Activated naive CD4-positive, alpha-beta T cell treated with Interleukin-2 at 50 U/mL for 16 hours (primary cell): ENCODE measurements at places on chromosomes 16 and 17.

- no peak for DNase-seq
These were observed 33.4 kb downstream of the PSME3IP1 start for GRCh38 chr16:57152096-57153093.

DNA sequence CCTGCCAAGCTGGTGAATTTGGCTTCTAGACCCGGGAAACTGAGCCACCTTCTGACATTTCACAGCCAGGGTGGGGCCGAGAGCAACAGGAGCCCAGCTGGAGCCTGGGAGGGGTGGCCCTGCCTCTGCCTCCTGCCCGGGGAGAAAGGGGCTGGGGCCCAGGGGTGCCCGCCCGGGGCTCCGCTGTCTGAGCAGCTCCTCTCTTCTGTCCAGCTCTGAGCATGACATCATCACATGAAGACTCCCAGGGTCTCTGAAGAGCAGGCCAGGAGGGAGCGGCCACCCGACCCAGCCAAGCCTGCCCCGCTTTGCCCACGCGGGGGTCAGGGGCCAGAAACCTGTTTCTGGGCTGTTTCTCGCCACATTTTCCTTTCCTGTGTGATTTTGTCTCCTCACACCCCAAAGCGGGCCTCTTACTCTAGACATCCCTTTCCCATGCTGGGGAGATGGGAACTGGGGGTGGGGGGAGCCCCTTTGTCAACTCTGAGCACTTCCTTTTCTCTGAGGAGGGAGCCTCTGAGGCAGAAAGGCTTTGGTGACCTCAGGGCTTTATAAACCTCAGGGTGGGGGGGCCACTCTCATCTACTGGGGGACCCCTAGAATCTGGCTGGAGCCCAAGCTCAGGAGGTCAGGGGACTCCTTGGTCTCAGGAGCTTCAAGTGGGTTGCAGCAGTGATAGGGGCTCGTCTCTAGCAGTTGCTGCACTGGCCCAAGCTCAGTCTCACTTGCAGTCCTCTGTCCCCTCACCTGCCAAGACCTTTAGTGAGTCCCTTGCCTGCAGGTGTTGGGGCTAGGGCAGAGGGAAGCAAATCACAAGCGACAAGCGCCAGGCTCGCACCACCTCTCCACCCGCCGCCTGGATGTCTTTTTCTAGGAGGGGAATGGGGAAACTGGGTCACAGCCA, 7.6 kb downstream of the UBALD2 start:
- peak; percentile 65 for DNase-seq

GRCh38 chr17:18002171-18002570, 29.5 kb downstream of the DRC3 start:
- no peak for DNase-seq

GRCh38 chr17:73614256-73614655, 30.0 kb downstream of the SDK2 start:
- DNase-seq = no peak

GRCh38 chr17:48873209-48873608, 19.4 kb upstream of the ATP5MC1 start:
- no peak for DNase-seq

DNA sequence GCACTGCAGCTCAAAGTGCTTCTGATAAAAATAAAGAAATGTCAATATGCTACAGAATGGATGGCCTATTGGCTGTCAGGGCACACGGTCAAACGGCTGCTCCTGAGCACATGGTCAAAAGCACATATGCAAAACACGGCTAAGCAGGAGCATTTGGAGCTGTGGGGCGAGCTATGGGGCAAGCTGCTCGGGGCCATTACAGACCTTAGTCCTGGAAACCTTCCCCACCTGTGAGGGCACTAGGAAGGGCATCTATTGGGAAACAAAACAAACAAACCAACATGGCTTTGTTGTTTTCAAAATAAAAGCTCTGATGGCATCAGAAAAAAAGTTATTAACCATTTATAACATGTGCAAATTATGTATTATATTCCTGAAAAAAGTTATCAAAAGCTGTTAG, 83.6 kb downstream of the SLC5A11 start:
- DNase-seq = no peak

- DNase-seq = no peak
These were observed 6.5 kb upstream of the MTMR4 start for GRCh38 chr17:58520843-58521430.

- DNase-seq = no peak
These were observed 6.4 kb upstream of the SLC39A11 start for GRCh38 chr17:73098919-73099318.

- no peak for DNase-seq
These were observed 653.8 kb downstream of the CDH8 start for GRCh38 chr16:61382435-61382834.

GRCh38 chr16:67723911-67724305, 4.8 kb upstream of the GFOD2 start:
- DNase-seq = no peak

GRCh38 chr16:81740169-81740568, 38.9 kb upstream of the PLCG2 start:
- DNase-seq = no peak
